Kasumi-1 (cell line): ENCODE measurements at places on chromosomes 1 and 21.

GRCh38 chr1:65317866-65318653 lies 8.7 kb downstream of the DNAJC6 start:
- DNase-seq: no peak

DNA sequence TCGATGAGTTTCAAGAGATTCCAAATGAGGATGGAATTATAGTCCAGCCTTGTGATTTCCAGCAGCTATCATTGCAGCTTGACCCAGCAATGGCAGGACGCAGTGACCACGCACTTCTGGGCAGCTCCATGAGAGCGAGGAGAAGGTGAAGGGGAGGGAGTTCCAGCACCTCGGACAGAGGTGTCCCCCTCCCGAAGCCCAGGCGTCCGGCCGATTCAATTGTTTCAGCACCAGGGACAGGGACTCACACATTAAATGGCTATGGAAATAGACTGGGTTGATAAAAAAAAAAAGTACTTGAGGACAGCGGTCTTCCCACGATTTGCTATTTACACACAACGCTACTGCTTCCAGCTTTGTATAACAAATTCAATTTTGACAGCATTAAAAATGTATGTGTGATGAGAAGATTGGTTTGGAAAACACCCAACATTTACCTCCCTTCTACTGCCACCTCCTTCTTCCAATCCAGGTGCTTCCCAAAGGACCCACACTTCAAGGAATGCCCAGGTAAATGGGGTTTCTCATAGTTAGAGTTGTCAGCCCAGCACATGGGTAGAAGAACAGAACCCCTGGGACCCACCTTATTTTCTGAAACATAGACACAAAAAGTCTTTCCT lies 71.8 kb downstream of the DISP3 start:
- DNase-seq: peak; percentile 76

DNA sequence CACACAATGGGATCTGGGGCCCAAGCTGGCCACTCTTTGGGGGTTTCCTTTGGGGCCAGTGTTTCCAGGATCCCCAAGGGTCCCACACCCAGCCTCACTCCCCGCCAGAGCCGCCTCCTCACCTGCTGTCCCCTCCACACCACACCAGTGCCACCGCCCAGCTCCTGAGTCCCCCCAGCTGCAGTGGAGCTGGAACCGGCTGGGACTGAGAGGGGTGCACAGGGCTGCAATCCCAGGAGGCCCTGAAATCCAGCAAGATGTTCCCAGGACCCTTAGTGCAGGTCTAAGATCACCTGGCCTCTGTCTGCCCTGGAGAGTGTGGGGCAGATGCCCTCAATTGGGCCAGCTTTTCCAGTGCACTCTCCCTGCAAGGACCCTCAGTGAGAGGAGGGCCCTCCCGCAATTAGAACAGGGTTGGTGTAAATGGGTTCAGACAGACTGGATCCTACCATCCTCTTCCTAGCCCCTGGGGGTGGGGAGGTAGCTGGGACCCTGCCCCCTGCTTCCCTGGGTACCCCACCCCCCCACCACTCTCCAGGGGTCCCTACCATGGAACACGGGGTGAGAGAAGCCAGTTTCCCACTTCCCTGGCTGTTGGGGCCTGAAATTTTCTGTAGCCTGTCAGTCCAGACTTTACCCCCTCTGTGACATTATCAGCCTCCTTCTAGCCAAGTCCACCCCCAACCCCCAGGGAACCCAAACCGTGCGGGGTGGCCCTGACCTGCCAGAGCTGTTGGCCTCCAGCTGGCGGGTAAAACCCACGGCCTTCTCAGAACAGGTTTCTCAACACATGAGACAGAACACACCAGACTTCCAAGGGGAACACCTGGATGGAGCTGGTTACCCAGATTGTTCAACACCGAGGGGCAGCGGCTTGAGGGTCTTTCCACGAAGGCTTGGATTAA lies 7.0 kb downstream of the KRTAP10-12 start:
- DNase-seq: no peak

DNA sequence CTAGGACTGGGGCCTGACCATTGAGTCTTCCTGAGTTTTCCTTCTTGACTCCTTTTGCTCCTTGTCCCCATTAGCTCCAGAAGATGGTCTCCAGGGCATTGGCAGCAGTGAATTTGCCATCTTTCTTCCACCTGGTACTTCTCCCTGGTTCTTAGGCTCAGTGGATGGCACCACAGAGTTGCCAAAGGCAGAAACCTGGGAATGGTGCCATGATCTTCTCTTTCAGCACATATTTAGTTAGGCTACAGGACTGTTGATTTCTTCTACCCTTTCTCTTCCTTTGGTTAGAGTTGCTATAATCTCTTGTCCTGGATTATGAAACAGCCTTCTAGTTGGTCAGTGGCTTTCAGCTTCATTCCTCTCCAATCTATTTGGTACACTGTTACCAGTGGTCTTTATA lies 6.2 kb downstream of the ZBTB40 start:
- no peak for DNase-seq

GRCh38 chr1:221815660-221816059 lies 73.8 kb upstream of the DUSP10 start:
- no peak for DNase-seq
